ENCODE measurements at places on chromosomes 3 and 15. TPM values are rescaled to one million over a fixed set of nuclear protein-coding genes. Genes with fewer than 3 reads are reported as not detected.

The PLA2G4E gene
- total RNA-seq: not detected

GRCh38 chr3:138861798-138862197, 27.1 kb upstream of the PIK3CB start:
- H3K4me3 ChIP-seq: no peak overlapping the region
- H3K27me3 ChIP-seq: no peaks in the 10 kb centered on the region
- peaks cover 21% of the 10 kb centered on the region for H3K4me1 ChIP-seq
- no peaks in the 10 kb centered on the region for H3K36me3 ChIP-seq
- no peak overlapping the region for H3K27ac ChIP-seq

- H3K27ac ChIP-seq: no peak overlapping the region
- H3K4me1 ChIP-seq: peaks cover 13% of the 10 kb centered on the region
- DNase-seq: no peak
- peaks cover 41% of the 10 kb centered on the region for H3K27me3 ChIP-seq
Observed at GRCh38 chr3:49868862-49869466, 742 bp downstream of the CAMKV start.

DNA sequence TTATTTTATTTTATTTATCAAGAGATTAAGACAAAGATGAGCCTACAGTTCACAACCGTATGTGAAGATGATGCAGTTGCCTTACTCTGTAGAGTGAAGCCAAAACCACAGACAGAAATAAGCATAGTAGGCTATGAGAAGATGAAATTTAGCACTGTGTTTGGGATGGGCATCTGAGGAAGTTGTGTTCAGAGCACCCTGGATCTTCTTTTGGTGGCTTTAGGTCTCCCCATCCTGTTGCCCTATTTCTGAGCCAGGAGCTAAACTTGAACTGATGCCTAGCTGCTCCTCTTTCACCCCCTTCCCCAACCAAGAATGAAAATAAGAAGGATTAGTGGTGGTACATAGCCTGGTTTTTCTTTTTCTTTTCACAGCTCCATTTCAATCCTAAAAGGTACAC, 328.1 kb upstream of the TBL1XR1 start:
- H3K36me3 ChIP-seq: no peaks in the 10 kb centered on the region
- no peak for DNase-seq
- H3K27me3 ChIP-seq: no peaks in the 10 kb centered on the region
- no peak overlapping the region for H3K27ac ChIP-seq
- H3K4me1 ChIP-seq: no peaks in the 10 kb centered on the region

Measured in heart right ventricle (tissue), 16 donors.